Naive B cell (primary cell): ENCODE measurements at places on chromosomes 1 and 21.
A peak's percentile ranks its signal among the peaks of the same experiment; 100 is the strongest.

- peaks cover 7% of the 10 kb centered on the region for H3K36me3 ChIP-seq
- DNase-seq, result peak; percentile 15
- peaks cover 3% of the 10 kb centered on the region for H3K27me3 ChIP-seq
- H3K27ac ChIP-seq, result peak overlapping the region; percentile 99
- peaks cover 39% of the 10 kb centered on the region for H3K4me1 ChIP-seq
- H3K4me3 ChIP-seq, result peak overlapping the region; percentile 91
These were observed 1.0 kb downstream of the TP53BP2 start for GRCh38 chr1:223844787-223845036.

- no peaks in the 10 kb centered on the region for H3K4me1 ChIP-seq
- H3K27ac ChIP-seq, result no peak overlapping the region
- no peak overlapping the region for H3K4me3 ChIP-seq
- H3K36me3 ChIP-seq, result no peaks in the 10 kb centered on the region
- no peak for DNase-seq
These were observed 115.5 kb upstream of the NCAM2 start for GRCh38 chr21:20882462-20883407.

- peak; percentile 14 for DNase-seq
- no peak overlapping the region for H3K27ac ChIP-seq
- peaks cover 61% of the 10 kb centered on the region for H3K4me1 ChIP-seq
- no peaks in the 10 kb centered on the region for H3K27me3 ChIP-seq
- H3K4me3 ChIP-seq, result peak overlapping the region; percentile 99
These were observed 719 bp downstream of the SOD1 start for GRCh38 chr21:31660259-31660565.

DNA sequence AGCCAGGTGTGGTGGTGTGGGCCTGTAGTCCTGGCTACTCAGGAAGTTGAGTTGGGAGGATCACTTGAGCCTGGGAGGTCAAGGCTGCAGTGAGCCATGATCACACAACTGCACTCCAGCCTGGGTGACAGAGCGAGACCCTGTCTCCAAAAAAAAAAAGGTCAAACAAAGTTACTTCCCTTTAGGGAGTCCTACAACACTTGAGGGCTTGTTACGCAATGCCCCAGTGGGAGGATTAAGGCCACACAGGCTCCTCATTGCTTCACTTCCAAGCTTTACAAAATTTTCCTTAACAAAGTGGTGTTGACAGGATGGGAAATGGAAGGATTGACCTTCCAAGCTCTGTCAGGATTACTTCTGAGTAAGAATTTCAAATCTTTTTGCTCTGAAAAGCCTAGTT, 6.2 kb upstream of the EXTL1 start:
- H3K36me3 ChIP-seq, result no peaks in the 10 kb centered on the region
- no peak for DNase-seq
- H3K4me1 ChIP-seq, result no peaks in the 10 kb centered on the region
- H3K27me3 ChIP-seq, result no peaks in the 10 kb centered on the region

DNA sequence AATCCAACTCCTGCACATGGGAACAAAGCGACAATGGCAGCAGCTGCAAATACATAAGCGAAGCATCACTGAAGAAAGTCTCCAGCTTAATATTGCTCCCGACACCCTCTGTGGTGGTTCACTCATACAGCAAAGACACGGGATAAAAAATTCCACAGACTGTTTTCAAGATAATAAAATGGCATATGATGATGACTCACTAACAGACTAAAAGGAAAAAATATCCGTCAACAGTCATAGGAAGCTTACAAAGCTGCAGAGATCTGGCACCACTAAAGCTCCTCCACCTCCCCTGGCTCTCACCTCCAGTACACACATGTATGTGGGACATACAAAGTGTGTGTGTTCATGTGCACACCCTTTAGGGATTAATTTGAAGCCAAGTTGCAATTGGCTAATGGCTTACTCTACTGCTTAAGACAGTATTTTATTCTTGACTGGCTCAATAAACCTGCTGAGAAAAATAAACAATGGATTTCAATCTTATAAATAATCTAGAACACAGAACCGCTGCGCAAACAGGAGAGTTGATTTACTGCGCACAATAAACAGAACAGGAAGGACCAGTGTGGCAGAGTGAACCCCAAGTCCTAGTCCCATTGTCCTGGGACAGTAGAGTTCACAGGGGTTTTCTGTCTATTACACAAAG, 94.4 kb downstream of the SLC45A1 start:
- no peak for DNase-seq
- H3K4me3 ChIP-seq, result no peak overlapping the region
- no peaks in the 10 kb centered on the region for H3K27me3 ChIP-seq
- peaks cover 58% of the 10 kb centered on the region for H3K4me1 ChIP-seq
- H3K27ac ChIP-seq, result peak overlapping the region; percentile 41

GRCh38 chr1:44832056-44832705, 10.9 kb downstream of the PTCH2 start:
- no peak overlapping the region for H3K4me3 ChIP-seq
- no peak overlapping the region for H3K27ac ChIP-seq
- H3K4me1 ChIP-seq, result peaks cover 16% of the 10 kb centered on the region
- no peaks in the 10 kb centered on the region for H3K36me3 ChIP-seq
- no peak for DNase-seq
- H3K27me3 ChIP-seq, result no peaks in the 10 kb centered on the region

GRCh38 chr1:11170102-11170501, 19.1 kb upstream of the ANGPTL7 start:
- H3K27me3 ChIP-seq, result no peaks in the 10 kb centered on the region
- H3K4me3 ChIP-seq, result no peak overlapping the region
- peaks cover 13% of the 10 kb centered on the region for H3K36me3 ChIP-seq
- no peak overlapping the region for H3K27ac ChIP-seq
- DNase-seq, result no peak

GRCh38 chr1:81799939-81800694, 617 bp upstream of the ADGRL2 start:
- no peak overlapping the region for H3K27ac ChIP-seq
- no peaks in the 10 kb centered on the region for H3K4me1 ChIP-seq
- H3K36me3 ChIP-seq, result no peaks in the 10 kb centered on the region
- DNase-seq, result no peak

DNA sequence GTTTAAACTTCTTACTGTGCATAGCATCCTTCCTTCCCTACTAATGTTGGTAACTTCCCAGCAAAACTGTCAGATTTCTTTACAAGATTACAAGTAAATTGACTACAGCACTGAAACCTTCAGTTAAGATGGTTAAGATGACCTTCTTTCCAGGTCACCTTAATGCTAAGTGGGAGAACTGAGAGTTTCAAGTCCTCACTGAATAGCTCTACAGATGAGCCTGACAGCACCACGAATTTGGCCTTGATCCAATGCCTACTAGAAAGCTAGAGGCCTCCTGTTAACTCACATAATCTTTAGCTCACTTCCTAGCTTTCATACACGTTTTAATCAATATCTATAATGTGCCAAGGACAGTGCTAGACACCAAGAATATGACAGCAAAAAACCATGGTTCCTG, 276.0 kb upstream of the PLD5 start:
- H3K36me3 ChIP-seq, result peaks cover 4% of the 10 kb centered on the region
- H3K27ac ChIP-seq, result no peak overlapping the region
- H3K4me1 ChIP-seq, result no peaks in the 10 kb centered on the region
- H3K4me3 ChIP-seq, result no peak overlapping the region

GRCh38 chr1:3681898-3682806, 29.8 kb downstream of the TP73 start:
- no peak overlapping the region for H3K4me3 ChIP-seq
- peaks cover 22% of the 10 kb centered on the region for H3K4me1 ChIP-seq
- peaks cover 5% of the 10 kb centered on the region for H3K27me3 ChIP-seq
- DNase-seq, result no peak
- no peaks in the 10 kb centered on the region for H3K36me3 ChIP-seq

DNA sequence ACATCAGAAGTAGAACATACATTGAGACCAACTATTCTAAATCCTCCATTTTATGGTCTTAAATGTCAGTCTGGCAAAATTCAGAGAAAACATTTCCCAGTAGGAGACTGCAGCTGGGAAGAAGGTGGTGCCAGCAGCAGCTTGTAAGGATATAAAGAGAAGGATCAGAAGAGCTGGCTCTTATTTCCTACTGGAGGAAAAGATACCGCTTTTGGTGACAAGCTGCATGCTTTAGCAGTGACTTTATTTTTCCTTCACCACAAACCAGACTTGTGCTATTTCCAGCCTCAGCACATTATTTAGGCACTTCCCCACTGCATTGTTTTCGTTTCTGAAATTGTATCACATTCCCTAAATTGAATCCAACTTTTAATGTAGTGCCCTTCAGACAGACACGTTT, 28.4 kb downstream of the RNF11 start:
- no peaks in the 10 kb centered on the region for H3K27me3 ChIP-seq
- DNase-seq, result no peak
- no peak overlapping the region for H3K27ac ChIP-seq

- no peak for DNase-seq
- H3K27me3 ChIP-seq, result peaks cover 10% of the 10 kb centered on the region
- H3K36me3 ChIP-seq, result no peaks in the 10 kb centered on the region
- no peak overlapping the region for H3K27ac ChIP-seq
These were observed 25.8 kb downstream of the COL18A1 start for GRCh38 chr21:45430521-45431501.

DNA sequence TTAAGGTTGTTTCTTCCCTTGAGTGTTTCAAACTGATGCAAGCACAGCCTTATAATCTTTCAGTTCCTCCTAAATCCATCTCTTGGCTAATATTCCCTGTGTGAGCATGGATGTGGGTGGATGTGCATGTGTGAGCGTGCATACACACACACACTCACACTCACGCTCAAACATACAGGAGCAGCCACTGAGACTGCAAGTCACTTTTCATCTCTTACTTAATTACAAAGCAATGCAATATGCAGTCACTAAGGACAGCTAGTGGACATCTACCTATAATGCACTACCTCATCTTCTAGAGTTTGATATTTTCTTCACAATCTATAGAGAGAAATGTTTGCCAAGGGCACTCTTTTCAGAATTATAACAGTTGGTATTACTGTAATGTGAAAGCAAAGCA, 1.4 kb downstream of the ESRRG start:
- H3K4me1 ChIP-seq, result no peaks in the 10 kb centered on the region
- no peak overlapping the region for H3K4me3 ChIP-seq
- H3K27ac ChIP-seq, result no peak overlapping the region
- DNase-seq, result no peak

- H3K27ac ChIP-seq, result no peak overlapping the region
- H3K27me3 ChIP-seq, result no peaks in the 10 kb centered on the region
- no peak for DNase-seq
- peaks cover 6% of the 10 kb centered on the region for H3K36me3 ChIP-seq
These were observed 103.4 kb downstream of the RUSC1 start for GRCh38 chr1:155424091-155424490.

GRCh38 chr21:31874812-31875212, 2.0 kb downstream of the HUNK start:
- peaks cover 47% of the 10 kb centered on the region for H3K27me3 ChIP-seq
- H3K36me3 ChIP-seq, result no peaks in the 10 kb centered on the region
- peak overlapping the region; percentile 71 for H3K4me3 ChIP-seq
- peaks cover 8% of the 10 kb centered on the region for H3K4me1 ChIP-seq
